ENCODE measurements at places on chromosomes 4 and X. TPM values are rescaled to one million over a fixed set of nuclear protein-coding genes. Genes with fewer than 3 reads are reported as not detected.

- no peak overlapping the region for H3K4me3 ChIP-seq
- H3K36me3 ChIP-seq: peaks cover 17% of the 10 kb centered on the region
- no peaks in the 10 kb centered on the region for H3K4me1 ChIP-seq
- no peak overlapping the region for H3K27ac ChIP-seq
- no peak for DNase-seq
Measured at GRCh38 chr4:182643801-182644682, 273.1 kb downstream of the DCTD start.

GRCh38 chr4:185773419-185773818, 38.6 kb downstream of the SORBS2 start:
- DNase-seq: peak; percentile 43
- H3K27ac ChIP-seq: no peak overlapping the region
- H3K4me3 ChIP-seq: peak overlapping the region; percentile 88
- H3K27me3 ChIP-seq: no peaks in the 10 kb centered on the region

GRCh38 chrX:134460005-134460861, at the start of gene HPRT1:
TSS of gene HPRT1 (plus strand) at chrX:134460165. CDS start at chrX:134460312, 147 bp downstream.
- DNase-seq: peak; percentile 85
- peak within 1 kb of the TSS; percentile 56 for H3K27ac ChIP-seq
- H3K27me3 ChIP-seq: no peaks in the 10 kb centered on the region
- peaks cover 6% of the 10 kb centered on the region for H3K36me3 ChIP-seq

The CXorf49 gene
- total RNA-seq: not detected

- H3K36me3 ChIP-seq: peaks cover 2% of the 10 kb centered on the region
- H3K4me1 ChIP-seq: no peaks in the 10 kb centered on the region
- H3K27me3 ChIP-seq: no peaks in the 10 kb centered on the region
- no peak overlapping the region for H3K27ac ChIP-seq
Measured at GRCh38 chr4:141884070-141884469, 247.7 kb downstream of the IL15 start.

The LDOC1 gene
- total RNA-seq: 27.0 TPM

- H3K4me1 ChIP-seq: no peaks in the 10 kb centered on the region
- H3K27me3 ChIP-seq: no peaks in the 10 kb centered on the region
- no peaks in the 10 kb centered on the region for H3K36me3 ChIP-seq
- H3K27ac ChIP-seq: no peak overlapping the region
Measured at GRCh38 chr4:145348291-145348690, 133.4 kb upstream of the SMAD1 start.

The MSX1 gene
- not detected for total RNA-seq

The FGA gene
- not detected for total RNA-seq
